MG63 (cell line): ENCODE measurements at places on chromosomes 3 and 15. TPM values are rescaled to one million over a fixed set of nuclear protein-coding genes. Genes with fewer than 3 reads are reported as not detected.

- DNase-seq: no peak
Measured at GRCh38 chr3:175692256-175692655, 833.1 kb downstream of the NAALADL2 start.

DNA sequence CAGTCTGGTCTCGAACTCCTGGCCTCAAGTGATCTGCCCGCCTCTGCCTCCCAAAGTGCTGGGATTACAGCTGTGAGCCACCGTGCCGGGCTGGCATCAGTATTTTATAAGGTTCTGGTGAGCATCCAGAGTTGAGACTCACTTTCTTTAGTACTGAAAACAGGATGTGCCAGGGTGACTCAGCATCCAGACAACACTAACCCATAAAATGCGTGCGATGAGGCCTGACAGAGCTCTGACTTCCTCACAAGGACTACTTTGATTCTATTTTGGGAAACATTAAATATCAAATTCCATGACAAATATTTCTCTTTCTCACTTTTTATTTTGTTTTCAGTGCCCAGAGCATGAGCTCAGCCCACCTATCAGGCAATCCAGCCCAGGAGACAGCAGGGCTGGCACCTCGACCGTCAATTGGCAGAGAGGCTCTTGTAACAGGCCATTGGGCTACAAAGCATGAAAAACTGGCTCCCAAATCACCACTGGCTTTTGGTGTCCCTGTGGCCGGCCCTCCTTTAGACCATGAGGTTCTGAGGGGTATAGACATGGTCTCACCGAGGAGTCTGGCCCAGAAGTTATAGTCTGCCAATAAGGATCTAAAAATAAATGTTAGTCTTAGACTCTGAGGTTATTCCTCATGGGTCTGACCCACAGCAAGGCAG is 75.0 kb downstream of the FEM1B start:
- DNase-seq: peak; percentile 98

GRCh38 chr3:49165771-49166751 is at the start of gene CCDC71:
CCDC71 (minus strand) TSS chr3:49166331; CDS start chr3:49164208, 2,123 bp downstream.
- DNase-seq: peak; percentile 68

- DNase-seq: no peak
Measured at GRCh38 chr3:184042617-184043016, 10.2 kb upstream of the HTR3C start.

GRCh38 chr15:73894133-73894814 is 20.9 kb downstream of the TBC1D21 start:
- no peak for DNase-seq

The SLC22A14 gene
- 0.69 TPM in 1 of 2 replicates, not detected in the other for total RNA-seq

The DNAJA4 gene
- not detected in 2 replicates for total RNA-seq
